ENCODE measurements at places on chromosomes 7 and 10. TPM values are rescaled to one million over a fixed set of nuclear protein-coding genes. Genes with fewer than 3 reads are reported as not detected.

- no peak for DNase-seq
Observed at GRCh38 chr7:3730276-3730675, 429.2 kb downstream of the SDK1 start.

DNA sequence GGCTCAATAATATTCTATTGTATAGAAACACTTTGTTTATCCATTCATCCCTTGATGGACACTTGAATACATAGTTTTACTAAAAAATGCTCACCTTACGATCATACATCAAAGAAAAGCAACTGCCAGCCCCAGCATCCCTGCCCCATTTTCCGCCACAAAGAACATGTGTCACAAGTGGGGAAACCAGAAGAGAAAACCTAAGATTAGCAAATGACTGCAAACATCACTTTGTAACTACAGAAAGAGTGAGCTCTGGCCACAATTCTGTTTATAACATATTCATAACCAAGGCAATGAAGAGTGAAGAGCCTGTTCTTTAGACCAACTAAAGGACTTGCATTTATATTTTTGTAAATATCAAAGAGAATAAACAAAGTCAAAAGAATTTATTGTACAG, 89.8 kb downstream of the DOCK4 start:
- no peak for DNase-seq

DNA sequence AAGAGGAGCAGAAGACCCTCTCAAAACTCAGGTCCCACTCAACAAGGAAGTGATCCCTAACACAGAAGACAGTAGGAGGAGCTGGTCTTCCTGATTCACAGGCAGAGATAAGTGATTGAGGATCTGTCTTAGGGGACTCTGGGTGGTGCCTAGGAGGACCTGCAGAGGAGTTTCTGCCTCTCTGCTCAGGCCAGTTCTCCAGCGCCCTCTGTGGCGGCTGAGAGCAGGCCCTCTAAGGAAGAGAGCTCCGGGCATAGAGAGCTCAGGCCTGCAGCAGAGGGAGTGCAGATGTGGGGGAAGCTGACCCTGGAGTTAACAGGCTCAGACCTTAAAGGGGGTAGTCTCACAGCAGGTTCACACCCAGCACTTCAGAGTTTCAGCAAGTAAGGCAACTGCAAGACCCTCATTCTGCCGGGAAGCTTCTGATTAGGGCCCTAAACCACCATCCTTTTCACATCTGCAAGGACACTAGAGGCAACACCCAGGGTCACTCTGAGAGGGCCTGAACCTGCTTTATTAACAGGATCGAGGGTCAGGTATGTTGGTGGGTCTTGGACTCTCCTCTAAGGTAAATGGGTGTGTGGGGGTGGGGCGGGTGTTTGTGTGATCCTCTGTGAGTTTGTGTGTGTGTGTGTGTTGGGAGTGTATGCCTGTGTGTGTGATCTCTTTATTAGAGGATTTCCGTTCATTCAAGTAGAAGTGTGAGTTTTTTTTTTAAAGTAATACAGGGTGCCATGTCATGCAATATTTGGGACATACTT, 57.6 kb upstream of the TARP start:
- no peak for DNase-seq

DNA sequence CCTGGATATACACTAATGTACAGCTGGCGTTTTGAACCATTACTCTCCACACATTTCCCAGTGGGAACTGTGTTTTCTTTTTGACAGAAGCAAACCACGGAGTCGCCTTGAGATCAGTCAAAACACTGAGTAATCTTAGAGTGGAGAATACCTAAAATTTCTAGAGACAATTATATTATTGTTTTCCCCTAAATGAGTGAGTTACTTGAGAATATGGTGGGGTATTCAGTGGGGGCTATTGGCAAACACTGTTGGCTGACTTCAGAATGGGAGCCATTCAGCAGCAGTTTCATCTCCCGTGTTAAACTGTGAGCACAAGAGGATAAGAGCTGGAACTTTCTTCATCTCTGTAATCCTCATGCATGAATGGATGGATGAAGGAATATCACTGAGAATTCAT, 6.2 kb downstream of the IL2RA start:
- DNase-seq, result no peak

DNA sequence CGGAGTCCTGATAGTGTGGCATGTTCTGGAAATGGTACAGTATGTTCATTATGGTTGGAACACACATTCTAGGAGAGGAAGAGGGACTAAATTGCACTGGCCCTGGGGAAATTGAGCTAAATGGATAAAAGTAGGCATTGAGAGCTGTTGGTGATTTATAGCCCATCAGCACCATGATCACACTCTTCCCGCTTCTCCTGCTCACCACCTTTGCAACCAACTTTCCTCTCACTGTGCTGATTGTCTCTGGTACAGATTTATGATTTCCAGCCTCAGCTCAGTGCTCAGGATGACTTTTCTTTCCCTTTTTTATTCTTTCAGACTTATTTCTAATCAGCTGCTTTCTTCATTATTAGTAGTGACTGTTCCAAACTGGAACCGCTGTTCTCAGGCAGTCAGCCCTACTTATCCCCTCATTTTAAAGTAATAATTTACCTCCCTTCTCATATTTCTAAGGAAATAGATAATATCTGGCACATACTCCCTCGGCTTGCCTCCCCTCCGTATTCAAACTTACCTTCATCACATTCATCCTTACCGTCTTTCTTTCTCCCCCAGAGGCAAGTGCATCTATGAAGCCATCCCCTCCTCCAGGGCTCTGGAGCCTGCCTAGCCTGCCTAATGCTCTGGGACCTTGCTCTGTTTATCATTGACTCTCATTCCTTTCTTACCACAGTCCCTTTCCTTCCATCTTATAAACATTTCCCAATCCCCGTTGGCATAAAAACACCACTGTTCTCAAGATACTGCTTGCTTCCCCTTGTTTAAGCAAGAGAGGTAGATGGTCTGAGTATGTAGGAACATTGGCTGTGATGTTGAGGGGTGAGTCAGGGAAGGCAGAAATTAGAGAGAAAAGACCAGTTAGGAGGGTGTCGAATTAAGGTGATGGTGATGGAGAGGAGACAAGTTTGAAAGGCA, 51.6 kb upstream of the RPA3 start:
- DNase-seq, result no peak

DNA sequence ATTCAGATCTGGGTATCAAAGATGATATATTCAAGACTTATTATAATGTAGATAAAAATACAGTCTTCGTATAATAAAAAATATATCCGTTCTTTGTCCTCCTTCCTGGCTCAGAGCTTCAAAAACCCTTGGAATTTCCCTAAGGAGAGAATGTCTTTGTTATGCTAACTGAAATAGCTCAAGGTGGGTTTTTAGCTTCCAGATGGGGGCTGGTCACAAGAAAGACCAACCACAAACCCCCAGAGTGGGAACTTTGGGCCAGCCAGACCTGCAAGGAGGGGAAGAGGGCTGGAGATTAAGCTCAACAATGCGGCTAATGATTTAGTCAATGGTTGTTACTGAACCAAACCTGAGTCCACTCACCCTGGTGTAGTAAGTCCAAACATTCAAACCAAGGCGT, 196.4 kb downstream of the SDHAF3 start:
- no peak for DNase-seq

- no peak for DNase-seq
Observed at GRCh38 chr10:86970162-86970981, 2.1 kb downstream of the ADIRF start.

- DNase-seq, result no peak
Observed at GRCh38 chr7:108875139-108875538, 305.5 kb downstream of the DNAJB9 start.

GRCh38 chr10:104005172-104005863, 38.4 kb downstream of the SLK start:
- no peak for DNase-seq

GRCh38 chr10:83961620-83962019, 177.7 kb upstream of the GHITM start:
- DNase-seq, result no peak

DNA sequence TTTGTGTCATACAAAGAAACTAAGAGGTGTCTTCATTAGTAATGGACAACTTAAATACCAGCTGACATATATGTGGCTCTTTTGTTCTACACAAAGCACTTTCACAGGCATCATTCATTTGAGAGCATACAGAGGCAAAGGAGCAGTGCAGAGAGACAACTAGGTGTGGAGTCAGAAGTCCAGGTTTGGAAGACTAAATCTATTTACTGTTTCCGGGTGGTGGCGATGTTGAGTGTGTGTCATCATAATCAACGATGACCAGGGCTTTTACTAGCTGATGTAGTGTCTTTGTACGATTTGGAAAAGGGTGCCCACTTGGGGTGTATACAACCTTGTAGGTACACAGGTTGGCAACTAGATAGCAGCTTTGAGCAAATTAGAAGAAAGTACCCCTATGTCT, 195.5 kb upstream of the CCDC6 start:
- no peak for DNase-seq

DNA sequence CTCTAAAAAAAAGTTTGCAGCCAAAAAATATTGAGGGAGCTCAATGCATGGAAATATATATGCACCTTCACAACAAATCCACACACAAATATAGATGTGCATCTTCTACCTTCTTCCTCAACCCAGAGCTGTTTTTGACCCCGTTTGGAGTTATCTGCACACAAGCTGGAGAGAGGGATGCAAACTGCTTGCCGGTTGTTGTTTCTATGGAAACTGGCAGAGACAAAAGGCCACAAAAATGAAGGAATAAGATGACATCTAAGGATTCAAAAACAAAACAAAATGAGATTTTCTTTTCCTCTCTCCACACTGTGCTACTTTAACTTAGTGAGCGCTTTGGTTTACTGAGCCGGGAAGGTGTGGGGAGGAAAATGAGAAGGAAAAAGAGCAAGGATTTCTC, 210.2 kb upstream of the AGK start:
- DNase-seq, result no peak

- DNase-seq, result no peak
Observed at GRCh38 chr7:2151237-2151636, 81.5 kb downstream of the MAD1L1 start.

- no peak for DNase-seq
Observed at GRCh38 chr7:140239653-140239935, 62.8 kb upstream of the KDM7A start.

DNA sequence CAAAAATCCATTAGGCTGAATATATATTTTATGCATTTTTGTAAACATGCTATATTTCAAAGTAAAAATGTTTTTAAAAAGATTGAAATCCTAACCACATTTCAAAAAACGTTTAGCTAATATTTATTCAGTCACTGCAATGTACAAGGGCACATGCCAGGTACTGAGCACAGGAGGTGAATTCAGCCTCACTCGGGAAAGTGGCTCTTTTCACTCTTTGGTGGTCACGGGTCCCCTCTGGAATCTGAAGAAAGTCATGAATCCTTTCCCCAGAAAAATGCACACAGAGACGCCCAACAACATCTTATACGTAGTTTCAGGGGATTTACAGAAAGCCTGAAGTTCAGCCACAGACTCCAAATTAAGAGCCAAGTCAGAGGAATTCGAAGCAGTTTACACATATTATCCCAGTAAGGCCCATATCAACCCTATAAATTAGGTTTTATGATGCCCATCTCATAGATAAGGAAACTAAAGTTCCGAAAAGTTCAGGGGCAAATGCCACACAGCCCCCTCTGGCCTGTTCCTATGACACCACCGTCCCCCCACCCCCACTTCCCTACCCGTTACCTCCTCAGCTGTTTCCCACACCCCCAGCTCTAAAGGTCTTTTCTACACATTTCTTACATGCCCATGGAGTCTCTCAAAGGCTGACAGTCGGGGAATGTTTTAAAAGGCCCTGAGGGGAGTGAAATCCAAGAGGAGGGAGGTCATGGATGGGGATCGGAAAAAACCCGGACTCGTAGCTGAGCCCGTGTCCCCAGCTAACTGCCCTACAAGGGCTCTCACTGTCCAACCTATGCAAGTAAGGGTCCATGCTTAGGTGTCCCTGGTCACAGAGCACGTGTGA, 9.6 kb upstream of the SVOPL start:
- DNase-seq, result no peak

DNA sequence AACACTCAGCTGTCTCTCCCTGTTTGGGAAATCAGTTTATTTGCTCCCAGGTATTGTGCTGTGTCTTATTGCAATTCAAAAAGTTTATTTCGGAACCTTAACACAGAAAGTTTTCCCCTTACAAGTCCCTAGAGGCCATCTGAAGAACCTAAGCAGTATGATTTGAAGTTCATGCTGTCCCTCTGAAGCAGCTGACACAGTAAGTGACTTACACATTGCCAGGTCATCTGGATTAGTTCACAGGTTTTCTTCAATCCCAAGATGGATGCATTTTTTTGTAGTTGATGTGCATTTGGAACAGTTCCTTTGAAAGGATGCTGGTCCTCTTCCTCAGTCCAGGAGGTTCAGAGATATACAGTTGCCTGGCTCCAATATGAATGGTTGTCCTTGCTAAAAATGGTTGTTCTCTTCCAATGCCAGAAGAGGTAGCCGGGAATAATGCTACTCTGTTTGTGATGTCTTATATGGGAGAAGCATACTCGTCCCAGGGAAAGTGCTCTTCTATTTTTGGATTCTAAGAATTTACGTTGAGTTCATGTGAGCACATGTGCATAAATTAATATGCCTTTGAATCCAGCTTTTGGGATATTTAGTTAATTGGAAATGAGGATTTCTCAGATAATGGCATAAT, 183.5 kb upstream of the PHYHIPL start:
- no peak for DNase-seq

- no peak for DNase-seq
Observed at GRCh38 chr10:70555371-70555770, 47.2 kb downstream of the PRF1 start.

DNA sequence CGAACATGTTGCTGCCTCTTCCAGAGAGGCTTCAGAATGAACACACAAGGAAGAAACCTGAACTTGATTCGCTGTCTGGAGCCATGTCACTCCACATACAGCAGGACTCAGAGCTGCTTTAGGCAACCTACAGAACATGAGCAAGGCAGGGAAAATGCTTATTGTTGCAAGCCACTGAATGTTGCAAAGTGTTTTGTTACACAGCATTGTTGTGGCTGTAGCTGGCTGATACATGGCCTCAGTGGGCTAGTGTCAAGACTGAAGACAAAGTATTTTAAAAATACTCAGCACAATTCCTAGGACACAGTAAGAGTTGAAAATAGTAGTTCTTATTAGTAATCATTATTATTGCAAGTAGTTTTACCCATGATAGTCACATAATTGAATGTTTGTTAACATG, 3.1 kb upstream of the CHST15 start:
- no peak for DNase-seq

DNA sequence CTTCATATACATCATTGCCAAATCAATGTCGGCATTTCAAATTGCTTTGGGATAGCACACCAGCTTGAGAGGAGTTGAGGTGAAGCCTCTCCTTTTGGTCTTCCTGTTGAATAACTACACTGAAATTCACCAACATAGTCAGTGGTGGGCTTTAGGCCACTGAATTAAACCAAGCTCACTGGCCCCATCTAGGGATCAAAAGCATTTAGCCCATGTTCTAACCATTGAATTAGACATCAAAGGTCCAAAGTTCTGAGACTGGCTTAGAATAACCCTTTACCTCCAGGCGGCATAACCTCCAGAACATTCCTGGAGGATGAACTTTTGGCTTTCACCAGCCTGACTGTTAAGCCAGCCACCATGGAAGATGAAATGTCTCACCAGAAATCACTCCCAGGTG, 54.6 kb downstream of the BPGM start:
- no peak for DNase-seq

The ACTL6B gene
- total RNA-seq, result not detected

The MCM10 gene
- 2.8 TPM for total RNA-seq

The ANLN gene
- total RNA-seq, result 15.4 TPM

The ANKRD30A gene
- total RNA-seq, result not detected

The DYDC2 gene
- total RNA-seq, result 3.0 TPM

All from kidney epithelial cell (primary cell).